ENCODE measurements at places on chromosomes 3 and 15. TPM values are rescaled to one million over a fixed set of nuclear protein-coding genes. Genes with fewer than 3 reads are reported as not detected.

DNA sequence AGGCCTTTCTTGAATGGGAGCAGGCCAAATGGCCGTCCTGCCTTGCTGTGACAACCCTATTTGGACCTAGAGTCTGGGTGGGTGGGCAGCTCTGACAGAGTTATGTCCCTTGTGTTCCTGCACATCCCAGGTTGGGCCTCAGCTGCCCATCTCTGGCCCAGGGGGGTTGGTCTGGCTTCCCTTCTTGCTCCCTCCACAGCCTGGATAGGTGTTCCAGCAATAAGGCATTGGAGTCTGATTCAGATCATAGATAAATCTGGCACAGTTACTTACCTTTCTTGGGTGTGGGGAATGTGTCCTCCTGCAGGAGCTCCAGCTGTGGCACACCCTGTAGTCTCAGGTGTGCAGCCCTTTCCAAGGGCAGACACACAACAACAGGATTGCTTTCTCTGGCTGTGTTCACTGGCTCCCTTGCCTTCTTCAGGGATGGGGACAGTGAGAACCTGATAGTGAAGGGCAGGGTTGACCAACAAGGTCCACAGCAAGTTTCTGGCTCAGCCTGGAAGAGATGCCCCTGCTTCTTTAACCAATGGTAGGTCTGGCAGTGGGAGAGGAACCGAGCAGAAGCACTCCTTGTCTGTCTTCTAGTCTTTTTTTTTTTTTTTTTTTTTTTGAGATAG is 177.9 kb downstream of the EPHB1 start:
- no peaks in the 10 kb centered on the region for H3K4me1 ChIP-seq
- peaks cover 4% of the 10 kb centered on the region for H3K27me3 ChIP-seq
- no peaks in the 10 kb centered on the region for H3K36me3 ChIP-seq
- no peak overlapping the region for H3K4me3 ChIP-seq
- H3K27ac ChIP-seq, result no peak overlapping the region
- DNase-seq, result no peak

DNA sequence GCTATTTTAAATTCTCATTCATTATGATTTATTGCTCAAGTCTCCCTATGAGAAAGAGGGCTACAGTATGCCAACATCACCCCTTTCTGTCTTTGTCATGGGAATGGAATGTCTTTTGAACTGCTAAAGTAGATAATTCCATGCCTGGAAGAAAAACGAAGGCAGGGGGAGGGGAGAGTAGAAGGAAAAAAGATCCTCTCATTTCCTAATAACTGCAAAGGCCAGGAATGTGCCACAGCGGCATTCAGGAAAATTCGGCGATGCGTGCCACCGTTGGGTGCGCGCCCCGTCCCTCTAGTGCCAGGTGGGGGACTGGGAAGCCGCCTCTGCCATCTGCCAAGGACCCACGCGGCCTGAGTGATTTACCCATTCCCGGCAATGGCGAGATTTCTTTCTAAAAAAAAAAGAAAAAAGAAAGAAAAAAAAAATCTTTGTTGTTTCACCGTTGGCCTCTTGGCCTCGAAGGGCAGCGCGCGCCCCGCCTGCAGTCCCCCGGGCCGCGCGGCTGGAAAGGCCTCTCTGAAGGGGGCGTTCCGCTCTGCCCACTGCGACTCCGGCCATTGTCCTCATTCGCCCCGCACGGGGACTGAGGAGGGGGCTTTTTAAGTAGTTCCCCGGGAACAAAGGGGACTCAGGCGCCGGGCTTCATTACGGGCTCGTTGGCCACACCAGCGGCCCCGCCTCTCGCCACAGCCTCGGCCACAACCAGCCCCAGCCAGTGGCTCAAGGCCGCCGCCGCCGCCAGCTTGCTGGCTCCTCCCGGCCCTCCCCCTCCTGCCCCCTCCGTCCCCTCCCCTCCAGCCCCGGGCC is 54.5 kb downstream of the CPN2 start:
- H3K4me1 ChIP-seq, result peaks cover 34% of the 10 kb centered on the region
- no peak overlapping the region for H3K4me3 ChIP-seq
- no peak overlapping the region for H3K27ac ChIP-seq
- H3K27me3 ChIP-seq, result peaks cover 24% of the 10 kb centered on the region

- H3K36me3 ChIP-seq, result peaks cover 38% of the 10 kb centered on the region
- no peak for DNase-seq
- H3K27me3 ChIP-seq, result peaks cover 2% of the 10 kb centered on the region
- H3K4me1 ChIP-seq, result peaks cover 53% of the 10 kb centered on the region
- H3K4me3 ChIP-seq, result peak overlapping the region; percentile 99
- H3K27ac ChIP-seq, result peak overlapping the region; percentile 91
These were observed 778 bp downstream of the CRBN start for GRCh38 chr3:3178498-3179328.

Gene NPHP3
- total RNA-seq, result 20.7 TPM

GRCh38 chr3:142098964-142099363 is 50.4 kb downstream of the TFDP2 start:
- no peak for DNase-seq
- peaks cover 11% of the 10 kb centered on the region for H3K4me1 ChIP-seq
- no peaks in the 10 kb centered on the region for H3K27me3 ChIP-seq
- no peak overlapping the region for H3K4me3 ChIP-seq

DNA sequence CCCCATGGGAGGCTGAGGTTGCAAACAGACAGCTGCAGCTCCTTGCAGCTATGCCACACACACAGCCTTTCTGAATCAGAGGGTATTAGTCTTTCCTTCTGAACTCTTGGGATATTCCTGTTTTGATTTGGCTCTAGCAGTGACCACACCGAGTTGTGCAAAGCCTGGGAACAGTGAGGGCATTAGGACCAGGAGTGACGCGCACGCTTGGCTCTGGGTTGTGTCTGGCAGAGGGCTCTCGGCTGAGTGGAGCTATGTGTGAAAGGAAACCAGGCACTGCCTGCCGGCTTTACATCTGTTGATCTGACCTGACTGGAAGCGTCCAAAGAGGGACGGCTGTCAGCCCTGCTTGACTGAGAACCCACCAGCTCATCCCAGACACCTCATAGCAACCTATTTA is at the start of gene GALNT15:
TSS of gene GALNT15 (plus strand) at position 292 of the 400 bp plus-strand sequence. CDS start 472 bp downstream, outside the sequence.
- H3K4me1 ChIP-seq, result no peaks in the 10 kb centered on the region
- H3K36me3 ChIP-seq, result no peaks in the 10 kb centered on the region
- peaks cover 29% of the 10 kb centered on the region for H3K27me3 ChIP-seq
- H3K27ac ChIP-seq, result no peak within 1 kb of the TSS
- H3K4me3 ChIP-seq, result no peak within 1 kb of the TSS

DNA sequence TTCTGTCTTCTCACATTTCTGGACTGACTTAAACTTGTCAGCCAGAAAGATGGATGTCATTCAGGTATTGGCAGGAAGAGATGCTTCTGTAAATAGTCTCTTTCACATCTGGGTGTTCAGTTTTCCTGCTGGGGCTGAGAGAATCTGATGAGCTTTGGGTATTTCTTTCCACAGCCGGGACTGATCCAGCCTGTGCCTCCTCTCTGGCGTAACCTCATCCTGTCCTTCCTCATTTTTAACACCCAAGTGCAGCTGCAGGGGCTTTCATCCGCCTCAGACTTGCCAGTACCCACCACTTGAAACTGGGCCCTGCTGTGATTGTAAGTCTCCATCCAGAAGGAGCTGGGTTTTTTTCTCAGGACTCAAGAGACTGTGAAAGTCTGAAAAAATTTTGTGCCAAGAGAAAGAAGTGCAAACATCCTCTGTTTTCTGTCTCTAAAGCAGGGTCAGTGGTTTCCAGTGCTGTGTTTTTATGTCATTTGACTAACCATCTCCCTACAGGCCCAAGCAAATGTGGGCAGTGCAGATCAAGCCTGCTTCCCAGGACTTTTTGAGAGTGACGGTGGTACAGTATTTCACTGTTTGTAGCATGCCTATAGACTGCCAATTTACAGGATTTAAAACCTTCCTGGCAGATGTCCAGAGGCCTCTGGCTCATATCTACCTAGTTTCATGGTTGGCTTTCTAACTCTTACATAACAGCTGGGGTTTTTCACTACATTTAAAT is 342.7 kb downstream of the PTPRG start:
- no peaks in the 10 kb centered on the region for H3K4me1 ChIP-seq
- no peak for DNase-seq
- H3K36me3 ChIP-seq, result no peaks in the 10 kb centered on the region
- no peaks in the 10 kb centered on the region for H3K27me3 ChIP-seq

Gene SLC30A4
- 3.2 TPM for total RNA-seq

DNA sequence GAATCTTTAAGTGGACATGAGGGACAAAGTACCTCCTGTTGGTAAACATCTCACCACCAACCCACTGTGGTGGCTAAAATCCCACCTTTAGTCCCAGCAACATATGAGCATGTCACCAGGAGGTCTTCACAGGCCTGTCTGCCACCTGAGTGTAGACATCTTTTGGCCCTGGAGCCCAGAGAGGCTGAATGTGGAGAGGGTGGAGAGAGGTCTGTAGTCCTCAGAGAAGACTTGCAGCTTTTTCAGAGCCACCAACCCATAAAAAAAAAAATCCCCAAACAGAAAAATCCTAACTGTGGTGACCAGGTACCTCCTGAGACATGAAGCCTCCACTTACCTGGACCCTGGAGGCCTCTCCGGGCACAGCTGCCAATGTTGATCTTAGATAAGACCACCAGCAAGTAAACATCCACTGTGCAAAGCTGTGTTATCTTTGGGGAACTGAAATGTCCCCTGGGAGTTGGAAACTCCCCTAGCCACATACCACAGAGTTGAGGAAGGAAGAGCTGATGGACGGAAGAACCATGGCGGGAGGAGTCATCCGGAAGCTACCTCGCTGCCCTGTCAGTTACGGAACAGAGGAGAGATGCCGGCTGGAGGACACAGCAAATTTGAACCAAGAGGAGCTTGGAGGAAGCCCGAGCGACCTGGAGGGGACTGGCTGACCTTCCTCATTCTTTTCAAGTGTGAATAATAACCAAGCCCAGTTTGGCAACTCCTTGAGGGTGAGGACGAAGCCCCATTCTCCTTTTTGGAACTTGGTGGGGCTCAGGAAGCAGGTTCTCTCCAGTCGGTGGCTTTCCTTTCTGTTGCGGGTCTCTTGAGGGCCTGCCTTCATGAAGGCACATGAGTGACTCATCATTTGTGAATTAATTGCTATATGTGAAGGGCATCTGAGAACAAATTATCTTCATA is at the start of gene GHRL:
TSS of gene GHRL (minus strand) at position 443 of the 915 bp plus-strand sequence. CDS start 2,767 bp downstream, outside the sequence.
- H3K27me3 ChIP-seq, result no peaks in the 10 kb centered on the region
- peaks cover 51% of the 10 kb centered on the region for H3K36me3 ChIP-seq
- peaks cover 7% of the 10 kb centered on the region for H3K4me1 ChIP-seq
- H3K27ac ChIP-seq, result peak within 1 kb of the TSS; percentile 72
- no peak for DNase-seq

Gene IL16
- 196 TPM for total RNA-seq

- peaks cover 64% of the 10 kb centered on the region for H3K27me3 ChIP-seq
- peaks cover 17% of the 10 kb centered on the region for H3K4me1 ChIP-seq
- DNase-seq, result no peak
- H3K27ac ChIP-seq, result no peak overlapping the region
- no peak overlapping the region for H3K4me3 ChIP-seq
These were observed 1.5 kb upstream of the CA12 start for GRCh38 chr15:63382966-63383710.

Gene NR2E3
- not detected for total RNA-seq

Gene MOBP
- total RNA-seq, result not detected

DNA sequence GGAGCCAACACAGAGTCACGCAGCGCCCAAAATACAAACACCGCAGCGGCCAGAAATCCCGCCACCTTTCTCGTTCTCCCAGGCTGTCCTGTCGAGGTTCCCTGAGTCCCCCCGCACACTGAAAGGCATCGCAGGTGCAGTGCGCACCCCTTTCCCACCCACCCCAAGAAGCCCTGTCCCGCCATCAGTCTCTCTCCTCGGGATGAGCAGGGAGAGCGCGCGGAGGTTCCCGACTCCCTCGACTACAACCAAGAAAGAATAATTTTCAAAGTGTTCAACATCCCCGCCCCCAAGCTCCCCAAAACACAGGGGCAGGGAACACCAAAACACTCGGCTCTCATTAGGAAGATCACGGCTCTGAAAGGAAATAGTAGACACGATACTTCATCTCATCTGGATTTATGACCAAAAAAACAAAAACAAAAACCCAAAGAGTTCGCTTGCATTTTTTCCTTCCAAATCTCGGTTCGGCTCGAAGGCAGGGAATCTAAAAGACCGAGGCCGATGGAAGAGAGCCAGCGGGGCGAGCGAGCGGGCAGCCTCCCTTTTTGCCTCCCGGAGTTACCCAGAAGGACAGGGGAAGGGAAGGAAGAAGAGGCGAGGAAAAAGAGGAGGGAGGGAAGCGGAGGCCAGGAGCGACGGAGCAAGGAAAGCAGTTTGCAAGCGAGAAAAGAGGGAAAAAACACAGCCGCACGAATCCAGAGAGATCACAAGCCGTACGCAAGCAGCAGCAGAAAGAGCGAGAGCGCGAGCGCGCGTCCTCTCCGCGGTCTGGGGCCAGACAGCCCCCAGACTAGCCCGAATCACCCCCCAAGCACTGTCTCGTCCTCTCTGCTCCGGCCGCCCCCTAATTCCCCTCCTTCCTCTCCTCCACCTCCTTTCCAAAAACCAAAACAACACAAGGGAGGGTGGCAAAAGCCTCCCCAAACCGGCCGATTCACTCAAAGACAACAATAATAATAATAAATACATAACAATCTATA is 808 bp downstream of the BCL6 start:
- peak overlapping the region; percentile 99 for H3K27ac ChIP-seq
- peak overlapping the region; percentile 89 for H3K4me3 ChIP-seq

Gene SOX2
- total RNA-seq, result not detected

Gene FAM43A
- total RNA-seq, result 4.3 TPM

GRCh38 chr3:32281570-32282106 is 43.2 kb downstream of the CMTM8 start:
- H3K27me3 ChIP-seq, result no peaks in the 10 kb centered on the region
- no peak for DNase-seq
- H3K4me3 ChIP-seq, result no peak overlapping the region
- no peak overlapping the region for H3K27ac ChIP-seq
- no peaks in the 10 kb centered on the region for H3K36me3 ChIP-seq
- peaks cover 19% of the 10 kb centered on the region for H3K4me1 ChIP-seq

Gene OR5K4
- total RNA-seq, result not detected

GRCh38 chr3:190644766-190645165 is 130.9 kb downstream of the IL1RAP start:
- no peaks in the 10 kb centered on the region for H3K27me3 ChIP-seq
- H3K4me3 ChIP-seq, result no peak overlapping the region
- H3K27ac ChIP-seq, result no peak overlapping the region
- DNase-seq, result no peak
- H3K36me3 ChIP-seq, result peaks cover 30% of the 10 kb centered on the region

DNA sequence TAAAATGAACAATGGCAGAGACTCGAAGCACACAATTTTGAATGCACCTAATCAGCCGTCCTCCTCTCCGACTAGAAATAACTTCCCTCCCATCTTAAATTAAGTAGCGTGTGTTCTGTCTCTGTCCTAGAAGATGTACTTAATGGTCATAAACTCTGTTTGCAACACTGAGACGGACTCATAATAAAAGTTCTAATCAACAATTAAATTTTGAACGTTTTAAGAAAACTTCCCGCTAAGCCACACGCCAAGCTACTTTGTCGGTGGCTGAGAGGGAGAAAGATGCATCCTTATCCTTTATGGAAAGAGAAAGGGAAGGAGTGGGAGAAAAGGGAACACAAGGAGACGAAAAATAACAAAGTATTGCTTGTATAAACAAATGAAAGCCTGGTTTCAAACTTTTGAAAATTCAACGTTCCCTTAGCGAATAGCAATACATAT is 989 bp downstream of the GNB4 start:
- peaks cover 23% of the 10 kb centered on the region for H3K4me1 ChIP-seq
- no peak overlapping the region for H3K27ac ChIP-seq
- no peaks in the 10 kb centered on the region for H3K36me3 ChIP-seq
- peak overlapping the region; percentile 80 for H3K4me3 ChIP-seq
- H3K27me3 ChIP-seq, result peaks cover 66% of the 10 kb centered on the region

- H3K27ac ChIP-seq, result no peak overlapping the region
- no peak overlapping the region for H3K4me3 ChIP-seq
- peaks cover 2% of the 10 kb centered on the region for H3K27me3 ChIP-seq
- no peaks in the 10 kb centered on the region for H3K36me3 ChIP-seq
These were observed 62.2 kb downstream of the TLNRD1 start for GRCh38 chr15:81062937-81063336.
